ENCODE measurements at places on chromosomes 6 and 20.
A peak's percentile ranks its signal among the peaks of the same experiment; 100 is the strongest.

- DNase-seq: no peak
Observed at GRCh38 chr20:1467355-1468116, 887 bp upstream of the NSFL1C start.

GRCh38 chr6:72724545-72724944, 102.7 kb downstream of the KCNQ5 start:
- DNase-seq: no peak

GRCh38 chr6:107871976-107872375, 47.9 kb upstream of the SCML4 start:
- no peak for DNase-seq

DNA sequence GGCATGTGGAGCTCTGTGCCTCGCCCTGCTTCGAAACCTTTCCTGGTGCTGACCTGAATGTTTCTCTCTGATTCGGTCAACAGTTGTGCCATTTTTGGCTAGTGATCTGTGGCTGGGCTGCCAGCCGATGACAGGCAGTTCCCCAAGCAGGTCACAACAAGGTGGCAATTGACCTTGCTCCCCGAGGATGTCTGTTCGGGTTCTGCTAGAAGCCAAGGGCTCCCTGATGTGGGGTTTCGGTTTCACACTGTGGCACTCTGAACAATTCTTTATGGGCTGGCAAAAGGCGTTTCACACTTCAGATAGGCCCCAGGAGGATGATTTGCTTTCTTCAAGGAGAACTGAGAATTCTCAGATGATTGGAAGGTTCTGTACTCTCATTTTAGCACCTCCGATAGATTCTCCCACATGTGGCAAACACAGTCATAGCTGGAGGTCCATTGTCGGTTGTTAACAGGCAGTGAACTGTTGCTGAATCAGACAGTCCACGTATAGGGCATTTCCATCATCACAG, 135.6 kb downstream of the SLC24A3 start:
- no peak for DNase-seq

DNA sequence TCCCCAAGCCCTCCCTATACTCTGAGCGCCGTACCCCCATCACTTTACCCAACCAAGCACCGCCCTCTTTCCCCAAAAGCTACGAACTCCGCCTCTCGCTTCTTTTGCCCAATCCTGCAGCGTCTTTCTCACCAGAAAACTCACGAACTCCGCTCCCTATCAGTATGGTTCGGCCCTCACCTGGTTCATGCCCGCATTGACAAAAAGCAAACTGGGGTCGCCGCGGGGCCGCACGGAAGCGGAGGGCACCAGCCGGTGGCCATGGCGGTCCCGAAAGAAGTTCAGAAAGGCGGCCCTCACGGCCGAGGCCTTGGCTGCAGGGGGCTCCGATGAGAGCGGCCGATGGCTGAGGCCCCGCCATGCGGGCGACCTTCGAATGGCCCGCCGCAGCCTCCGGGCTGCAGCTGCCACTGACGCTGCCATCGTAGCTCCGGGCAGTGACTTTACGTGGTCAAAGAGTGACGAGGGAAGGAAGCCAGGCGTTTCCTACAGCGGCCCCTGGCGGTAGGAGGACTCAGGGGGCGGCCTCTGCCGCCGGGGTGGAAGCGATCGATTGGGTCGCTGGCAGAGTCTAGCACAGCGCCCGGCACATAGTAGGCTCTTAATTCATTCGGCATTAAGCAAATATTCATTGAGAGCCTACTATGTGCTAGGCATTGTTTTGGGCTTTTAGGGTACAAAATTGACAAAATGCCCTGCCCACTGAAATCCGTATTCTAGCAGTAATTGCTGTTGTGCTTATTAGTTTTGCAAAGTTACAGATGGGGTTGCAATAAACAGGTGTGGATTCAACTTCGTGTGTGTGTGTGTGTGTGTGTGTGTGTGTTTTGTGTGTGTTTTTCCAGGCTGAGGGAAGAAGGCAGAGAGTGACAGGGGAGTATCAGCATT, at the start of gene AARS2:
Gene AARS2, minus strand, starts transcription at position 447 of the 888 bp plus-strand sequence. Its CDS starts 24 bp downstream, at position 423.
- DNase-seq: peak; percentile 87

DNA sequence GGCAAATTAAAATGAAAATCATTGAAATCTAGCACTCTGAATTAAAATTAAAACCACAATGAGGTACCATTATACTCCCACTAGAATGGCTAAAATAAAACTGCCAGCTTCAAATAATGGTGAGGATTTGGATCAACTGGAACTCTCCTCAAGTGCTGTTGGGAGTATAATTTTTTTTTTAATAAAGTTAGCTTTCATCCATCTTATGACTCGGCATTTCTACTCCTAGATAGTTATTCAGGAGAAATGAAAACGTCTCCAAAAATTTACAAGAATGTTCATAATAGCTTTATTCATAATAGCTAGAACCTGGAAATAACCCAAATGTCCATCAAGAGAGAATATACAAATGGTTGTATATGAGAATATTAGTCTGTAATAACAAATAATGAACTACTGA, 63.2 kb downstream of the ASXL1 start:
- DNase-seq: no peak

DNA sequence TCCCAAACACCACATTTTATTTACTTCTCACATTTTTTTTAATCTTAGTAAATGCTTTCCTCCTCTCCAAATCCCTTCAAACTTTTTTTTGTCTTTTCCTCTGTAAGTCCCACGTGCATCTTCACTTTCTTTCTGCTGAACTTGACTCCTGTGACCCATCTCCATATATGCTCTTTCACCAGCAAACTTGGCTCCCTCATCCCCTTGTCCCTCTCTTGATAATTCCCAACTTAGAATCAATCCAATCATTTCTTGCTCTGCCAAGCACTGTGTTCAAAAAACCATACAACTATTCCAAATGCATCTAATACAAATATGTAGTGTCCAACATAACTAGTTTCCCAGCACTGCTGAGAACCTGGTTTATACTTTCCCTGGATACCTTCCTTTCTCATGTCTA, 519.4 kb downstream of the HDGFL1 start:
- no peak for DNase-seq

DNA sequence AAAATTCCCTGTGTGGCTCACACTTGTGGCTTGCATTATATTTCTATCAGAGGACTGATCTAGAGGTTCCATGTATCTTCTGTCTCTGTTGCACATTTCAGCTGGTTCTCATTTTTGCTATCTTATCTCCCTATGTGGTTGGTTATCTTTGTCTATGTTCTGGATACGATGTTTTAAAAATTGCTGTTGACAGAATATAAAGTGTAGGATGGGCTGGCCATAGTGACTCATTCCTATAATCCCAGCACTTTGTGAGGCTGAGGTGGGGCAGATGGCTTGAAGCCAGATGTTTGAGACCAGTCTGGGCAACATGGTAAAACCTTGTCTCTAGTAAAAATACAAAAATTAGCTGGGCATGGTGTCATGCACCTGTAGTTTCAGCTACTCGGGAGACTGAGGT, 9.9 kb upstream of the ULBP3 start:
- no peak for DNase-seq

DNA sequence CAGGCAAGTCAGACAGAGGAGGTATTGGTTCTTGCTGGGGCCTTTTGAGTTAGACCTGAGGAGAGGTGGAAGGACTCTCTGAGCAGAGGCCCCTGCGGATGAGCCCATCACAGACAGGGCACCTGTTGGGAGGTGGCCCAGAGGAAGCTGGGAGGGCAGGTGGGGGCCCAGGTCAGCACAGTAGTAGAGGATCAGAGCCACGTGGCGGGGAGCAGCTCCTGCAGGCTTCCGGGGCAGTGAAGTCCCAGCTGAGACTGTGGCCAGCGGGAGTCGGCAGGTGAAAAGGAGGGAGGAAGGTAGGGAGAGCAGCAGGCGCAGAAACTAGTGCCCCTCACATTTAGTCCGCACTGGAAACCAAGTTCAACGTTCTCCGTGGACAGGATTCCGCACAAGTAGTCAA, 61.8 kb downstream of the RSPH3 start:
- DNase-seq: no peak

GRCh38 chr6:26087284-26088115, at the start of gene HFE:
Gene HFE (plus strand): TSS chr6:26087429. CDS start chr6:26087441, 12 bp downstream.
- peak; percentile 3 for DNase-seq

DNA sequence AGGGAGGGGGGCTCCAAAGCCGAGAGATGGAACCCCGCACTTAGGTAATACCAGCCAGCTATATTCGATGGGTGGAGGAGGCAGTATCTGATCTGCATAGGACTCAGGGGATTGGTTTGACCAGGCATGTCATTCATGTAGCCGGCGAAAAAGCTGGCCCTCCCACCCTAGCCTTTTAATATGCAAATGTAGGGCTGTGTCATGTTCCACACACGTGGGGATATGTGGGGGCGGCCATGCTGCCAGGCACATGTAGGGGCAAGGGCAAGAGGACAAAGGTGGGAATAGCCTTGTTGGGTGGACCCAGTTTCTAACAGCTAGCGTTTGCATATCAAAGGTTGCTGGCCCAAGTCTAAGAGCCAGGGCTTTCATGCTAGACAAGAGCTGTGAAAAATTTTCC, 39.1 kb upstream of the DDR1 start:
- no peak for DNase-seq

GRCh38 chr20:56733967-56734366, 104.9 kb downstream of the TFAP2C start:
- DNase-seq: no peak

DNA sequence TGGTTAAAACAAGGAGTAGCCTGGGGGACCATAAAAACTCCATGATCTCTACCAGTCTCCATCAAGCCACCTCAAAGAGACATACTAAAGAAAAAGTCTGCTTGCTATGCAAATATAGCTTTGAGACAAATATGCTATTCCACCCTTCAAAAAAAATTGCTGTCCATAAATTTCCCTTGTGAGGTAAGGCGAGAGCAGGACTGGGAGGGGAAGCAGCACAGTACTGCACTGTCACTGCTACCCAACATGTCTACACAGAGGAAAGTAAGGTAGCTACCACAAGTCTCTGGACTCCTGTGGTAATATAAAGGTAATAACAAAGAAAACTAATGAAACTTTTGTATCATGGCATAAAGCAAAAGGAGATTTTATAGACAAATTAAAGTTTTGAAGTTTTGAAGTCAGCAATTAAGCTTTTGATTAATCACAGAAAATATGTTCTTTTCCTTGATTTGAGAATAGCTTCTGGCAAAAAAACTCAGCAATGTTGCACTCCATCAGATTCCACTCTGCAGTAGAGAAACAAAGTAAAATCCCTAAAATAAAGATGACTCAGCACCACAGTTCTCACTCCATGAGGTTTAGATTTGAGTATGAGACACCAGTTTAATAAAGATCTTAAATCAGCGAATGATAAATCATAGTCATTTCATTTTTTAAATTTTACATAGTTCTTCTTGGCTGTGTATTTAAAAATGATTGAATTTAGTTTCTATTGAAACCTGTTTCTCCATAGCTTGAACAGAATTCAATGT, 602.4 kb downstream of the COL12A1 start:
- no peak for DNase-seq

GRCh38 chr6:123016431-123017103, 20.5 kb downstream of the CLVS2 start:
- no peak for DNase-seq

- DNase-seq: no peak
Observed at GRCh38 chr6:20426177-20427082, 24.8 kb downstream of the E2F3 start.

DNA sequence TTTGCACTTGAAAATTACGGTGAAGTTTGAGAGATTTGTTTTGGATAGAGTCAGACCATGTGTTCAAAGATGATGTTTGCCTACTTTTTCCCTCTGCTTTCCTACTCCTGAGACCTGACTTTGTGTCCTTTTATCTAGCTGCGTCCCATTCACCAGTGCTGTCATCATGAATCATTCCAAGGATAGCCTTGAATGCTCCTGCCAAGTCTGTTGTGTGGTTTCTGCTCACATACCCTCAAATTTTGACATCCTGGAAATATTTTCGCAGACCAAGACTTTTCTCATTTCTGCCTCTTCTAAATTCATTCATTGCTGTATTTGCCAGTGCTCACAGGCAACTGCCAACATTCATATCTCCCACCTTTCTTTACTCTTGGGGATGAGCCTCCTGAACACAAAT, 175.9 kb upstream of the SCGN start:
- no peak for DNase-seq

DNA sequence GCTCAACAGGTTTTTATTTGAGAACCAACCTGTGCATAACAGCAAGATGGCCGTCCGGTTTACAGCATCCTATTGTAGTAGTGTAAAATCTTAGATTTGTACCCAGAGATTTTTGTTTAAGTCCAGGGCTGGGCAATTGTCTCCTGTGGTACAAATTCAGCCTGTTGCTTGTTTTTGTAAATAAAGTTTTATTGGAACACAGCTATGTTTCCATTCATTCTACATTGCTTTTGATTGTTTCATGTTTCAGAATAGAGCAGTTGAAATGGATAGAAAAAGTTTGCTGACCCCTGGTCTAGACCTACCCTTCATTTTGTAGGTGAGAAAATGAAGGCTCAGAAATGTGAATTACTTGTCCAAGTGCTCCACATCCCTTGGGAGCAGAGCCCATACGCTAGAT, 8.5 kb downstream of the SMPDL3A start:
- DNase-seq: no peak

- DNase-seq: no peak
Observed at GRCh38 chr6:157066781-157067491, 256.4 kb downstream of the TMEM242 start.

- no peak for DNase-seq
Observed at GRCh38 chr6:163568275-163568674, 153.8 kb downstream of the QKI start.

DNA sequence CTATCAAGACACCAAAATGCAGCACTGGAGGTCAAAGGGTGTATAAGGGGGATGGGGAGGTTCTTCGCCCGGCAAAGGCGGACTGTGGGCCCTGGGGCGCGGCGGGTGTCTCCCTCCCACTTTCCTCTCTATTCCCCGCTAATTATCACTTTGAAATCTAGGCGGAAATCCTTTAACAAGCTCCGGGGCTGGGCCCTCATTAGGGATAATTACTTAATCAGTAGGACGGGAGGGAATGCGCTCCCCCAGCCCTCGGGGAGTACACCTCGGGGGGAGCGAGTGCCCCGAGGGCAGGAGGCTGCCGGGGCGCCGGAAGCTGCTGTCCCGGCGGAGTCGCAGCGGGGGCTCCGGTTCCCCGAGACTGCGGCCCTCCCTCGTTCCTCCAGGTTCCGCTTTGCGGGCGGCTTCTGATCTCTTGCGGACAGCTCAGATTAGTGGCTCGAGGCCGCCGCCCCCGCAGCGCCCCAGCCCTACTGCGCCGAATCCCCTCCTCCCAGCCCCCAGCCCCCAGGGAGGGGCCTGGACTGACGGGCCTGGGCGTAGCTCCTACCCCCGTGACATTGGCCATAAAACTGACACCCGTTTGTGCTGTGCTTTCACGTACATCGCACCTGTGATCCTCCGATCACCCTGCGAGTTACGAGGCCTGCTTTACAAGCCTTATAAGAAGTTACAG, 14.7 kb downstream of the MUCL3 start:
- peak; percentile 50 for DNase-seq

DNA sequence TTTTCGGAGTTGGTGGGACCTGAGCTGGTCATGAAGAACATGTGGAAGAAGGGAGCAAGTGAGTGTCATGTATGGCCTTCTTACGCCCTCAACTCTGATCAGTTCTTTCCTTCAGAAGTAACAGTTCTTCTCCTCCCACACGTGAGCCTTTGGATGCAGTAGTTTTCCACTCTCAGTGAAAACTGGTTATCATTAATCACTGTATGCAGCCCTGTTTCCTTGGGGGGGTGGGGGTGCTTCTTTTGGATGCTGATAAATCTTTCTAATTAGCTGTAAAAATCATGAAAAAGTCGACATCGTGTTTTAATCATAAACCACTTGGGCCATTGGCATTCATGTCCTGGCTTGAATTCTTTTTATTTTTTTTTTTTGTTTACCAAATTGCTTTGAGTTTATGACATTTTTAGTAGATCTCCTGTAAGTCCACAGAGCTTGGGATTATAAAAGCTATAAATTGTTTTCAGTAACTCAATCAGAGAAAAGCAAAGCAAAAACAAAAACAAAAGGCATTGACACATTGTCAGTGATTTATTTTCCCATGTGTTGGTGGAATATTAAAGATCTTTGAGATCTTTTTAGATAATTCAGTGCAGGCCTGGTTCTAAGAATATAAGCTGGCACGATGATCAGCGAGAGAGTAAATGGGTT, 84.8 kb downstream of the TRMT11 start:
- no peak for DNase-seq
